Left ventricle myocardium inferior (tissue), 1 donor: ENCODE measurements at places on chromosomes 2 and 18.

DNA sequence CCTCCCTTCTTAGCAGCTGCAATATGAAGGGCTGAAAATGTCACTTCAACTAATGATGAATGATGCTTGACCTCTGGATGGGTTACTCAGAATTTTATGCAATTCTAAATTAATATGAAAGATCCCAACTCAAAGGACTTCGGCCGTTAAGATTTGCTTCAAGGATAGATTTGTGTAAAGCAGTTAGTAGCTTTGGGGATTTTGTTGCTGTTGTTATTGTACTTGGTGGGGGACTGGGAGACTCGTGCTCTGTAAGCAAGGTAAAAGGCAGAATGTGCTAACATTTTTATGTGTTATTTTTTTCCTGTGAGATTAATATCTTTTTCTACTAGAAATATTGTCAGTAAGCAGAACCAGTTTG is 478.8 kb downstream of the ARHGAP15 start:
- DNase-seq: no peak

DNA sequence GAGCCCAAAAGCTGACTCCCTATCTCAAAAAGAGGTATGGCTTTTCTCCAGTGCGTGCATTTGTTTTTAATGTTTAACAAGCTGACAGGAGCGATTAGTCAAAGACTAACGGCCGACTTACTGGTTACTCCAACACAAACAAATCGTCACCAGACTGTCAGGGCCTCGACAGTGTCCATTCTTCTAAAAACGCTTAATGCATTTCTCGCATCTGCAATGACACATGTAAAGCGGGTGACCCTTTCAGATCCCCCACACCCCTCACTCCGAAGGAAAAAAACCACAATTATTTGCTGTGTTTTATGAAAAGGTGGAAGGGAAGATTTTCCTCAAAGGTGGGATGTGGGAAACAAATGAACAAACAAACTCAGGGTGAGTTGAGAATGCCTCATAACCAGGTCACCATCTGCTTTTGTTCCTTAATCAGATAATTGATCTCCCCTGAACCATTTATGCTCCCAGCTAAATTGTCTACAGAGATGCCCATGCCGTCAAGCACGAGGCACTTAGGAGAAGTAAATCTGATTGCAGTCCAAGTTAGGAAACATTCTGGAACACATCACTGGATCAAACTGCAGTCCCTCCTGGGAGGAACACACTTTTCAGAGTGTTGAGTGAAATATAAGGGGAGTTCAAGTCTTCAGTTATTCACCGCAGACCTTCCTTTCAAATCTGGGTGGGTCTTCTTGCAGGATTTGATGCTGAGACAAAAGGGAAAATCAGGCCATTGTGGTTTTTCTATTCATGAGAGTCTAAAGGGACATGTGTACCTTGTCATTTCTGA is 340.8 kb downstream of the CMPK2 start:
- no peak for DNase-seq

DNA sequence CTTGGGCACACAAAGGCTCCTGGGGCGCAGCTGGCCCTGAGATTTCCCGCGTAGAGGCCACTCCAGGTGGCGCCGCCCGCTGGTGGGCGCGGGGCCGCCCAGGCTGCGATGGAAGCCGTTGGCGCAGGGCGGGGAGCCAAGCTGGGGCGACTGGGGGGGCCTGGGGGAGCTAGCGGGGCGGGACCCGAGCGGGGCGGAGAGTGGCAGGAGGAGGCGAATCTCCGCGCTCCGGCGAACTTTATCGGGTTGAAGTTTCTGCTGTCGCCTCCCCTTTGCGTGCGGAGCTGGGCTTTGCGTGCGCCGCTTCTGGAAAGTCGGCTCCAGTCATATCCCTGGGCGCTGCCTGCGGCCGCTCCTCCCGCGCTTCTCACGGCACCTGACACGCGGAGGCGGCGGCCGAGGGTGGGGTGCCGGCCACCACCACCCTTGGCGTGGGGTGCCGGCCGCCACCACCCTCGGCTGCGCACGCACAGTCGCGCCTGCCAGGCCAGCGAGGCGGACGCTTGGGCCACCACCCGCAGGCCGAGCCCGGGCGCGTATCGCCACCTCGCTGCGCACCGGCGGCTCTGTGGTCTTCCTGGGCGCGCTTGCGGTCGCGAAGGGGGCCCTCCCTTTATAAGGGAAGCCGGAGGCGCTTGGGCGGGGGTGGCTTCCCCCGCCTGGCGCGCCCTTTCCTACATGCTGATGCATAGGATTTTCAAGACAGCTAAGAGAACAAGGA is 919 bp upstream of the CYP1B1 start:
- DNase-seq: peak; percentile 83

- no peak for DNase-seq
Observed at GRCh38 chr18:56559044-56559443, 79.3 kb downstream of the TXNL1 start.

- no peak for DNase-seq
Observed at GRCh38 chr2:78832481-78832880, 193.0 kb upstream of the REG3G start.
